Ovary (tissue), 10 donors: ENCODE measurements at places on chromosomes 5 and 9.

GRCh38 chr5:179823937-179824744 is 3.4 kb downstream of the SQSTM1 start:
- DNase-seq, result no peak

GRCh38 chr9:91071184-91071990 is 269.8 kb downstream of the SYK start:
- DNase-seq, result no peak

GRCh38 chr5:1116109-1116740 is 4.4 kb upstream of the SLC12A7 start:
- DNase-seq, result no peak

DNA sequence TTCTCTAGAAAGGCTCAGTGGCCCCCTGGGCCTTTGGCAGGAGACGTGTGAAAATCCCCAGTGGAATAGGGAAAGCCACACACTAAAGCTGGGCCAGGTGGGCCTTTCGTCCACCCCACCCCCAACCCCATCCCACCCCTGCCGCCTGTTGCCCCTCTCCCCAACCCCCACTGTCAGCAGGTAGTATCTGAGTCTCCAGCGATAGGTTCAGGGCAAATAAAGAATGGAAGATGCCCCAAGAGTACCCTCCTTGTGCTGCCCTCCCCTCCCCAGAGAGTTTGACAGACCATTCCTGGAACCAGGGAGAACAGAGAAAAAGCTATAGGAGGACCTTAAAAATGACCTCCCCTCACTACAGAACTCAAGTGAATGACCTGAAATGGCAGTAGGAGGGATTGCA is 36.7 kb upstream of the UBE2D2 start:
- DNase-seq, result no peak

GRCh38 chr9:96131825-96132224 is 170.2 kb downstream of the HSD17B3 start:
- no peak for DNase-seq

GRCh38 chr5:114928644-114929462 is 240.9 kb downstream of the TRIM36 start:
- DNase-seq, result no peak

DNA sequence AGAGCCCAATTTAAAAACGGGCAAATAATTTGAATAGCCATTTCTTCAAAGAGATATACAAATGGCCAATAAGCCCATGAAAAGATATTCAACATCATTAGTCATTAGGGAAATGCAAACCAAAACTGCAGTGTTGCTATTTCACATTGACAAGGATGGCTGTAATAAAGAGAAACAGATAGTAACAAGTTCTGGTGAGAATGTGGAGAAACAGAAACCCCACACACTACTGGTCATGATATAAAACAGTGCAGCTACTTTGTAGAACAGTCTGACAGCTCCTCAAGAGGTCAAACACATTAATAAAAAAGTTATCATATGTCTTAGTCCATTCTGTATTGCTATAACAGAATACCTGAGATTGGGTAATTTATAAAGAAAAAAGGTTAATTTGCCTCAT is 237.0 kb upstream of the GRAMD2B start:
- DNase-seq, result no peak

- no peak for DNase-seq
These were observed 143.0 kb upstream of the TARS1 start for GRCh38 chr5:33297760-33298216.

GRCh38 chr9:71675105-71675856 is 93.0 kb downstream of the CEMIP2 start:
- DNase-seq, result no peak

- peak; percentile 74 for DNase-seq
These were observed 161.4 kb downstream of the SLIT3 start for GRCh38 chr5:169139480-169140050.

GRCh38 chr5:169785771-169786618 is 148.9 kb downstream of the DOCK2 start:
- no peak for DNase-seq
